ENCODE measurements at places on chromosomes 1 and 21.

DNA sequence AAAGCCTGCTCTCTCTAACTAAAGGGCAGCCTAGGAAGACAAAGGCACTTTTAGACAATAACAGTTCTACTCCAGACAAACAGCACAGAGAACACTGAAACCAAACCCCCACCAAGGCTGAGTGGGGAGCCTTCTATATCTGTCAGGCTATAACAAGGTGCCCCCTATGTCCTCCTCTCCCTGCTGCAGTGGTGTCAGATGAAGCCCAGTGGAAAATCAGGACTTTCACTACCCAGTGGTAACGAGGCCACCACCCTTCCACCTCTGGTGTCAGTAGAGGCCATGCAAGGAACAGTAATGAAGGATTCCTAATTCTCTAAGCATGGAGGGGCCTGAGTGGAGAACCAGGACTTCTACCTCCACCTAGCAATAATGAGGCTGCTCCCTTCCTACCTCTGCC, 83.7 kb downstream of the ZSWIM5 start:
- no peak for DNase-seq

GRCh38 chr1:61993331-61993961, 201.2 kb upstream of the L1TD1 start:
- DNase-seq = no peak

DNA sequence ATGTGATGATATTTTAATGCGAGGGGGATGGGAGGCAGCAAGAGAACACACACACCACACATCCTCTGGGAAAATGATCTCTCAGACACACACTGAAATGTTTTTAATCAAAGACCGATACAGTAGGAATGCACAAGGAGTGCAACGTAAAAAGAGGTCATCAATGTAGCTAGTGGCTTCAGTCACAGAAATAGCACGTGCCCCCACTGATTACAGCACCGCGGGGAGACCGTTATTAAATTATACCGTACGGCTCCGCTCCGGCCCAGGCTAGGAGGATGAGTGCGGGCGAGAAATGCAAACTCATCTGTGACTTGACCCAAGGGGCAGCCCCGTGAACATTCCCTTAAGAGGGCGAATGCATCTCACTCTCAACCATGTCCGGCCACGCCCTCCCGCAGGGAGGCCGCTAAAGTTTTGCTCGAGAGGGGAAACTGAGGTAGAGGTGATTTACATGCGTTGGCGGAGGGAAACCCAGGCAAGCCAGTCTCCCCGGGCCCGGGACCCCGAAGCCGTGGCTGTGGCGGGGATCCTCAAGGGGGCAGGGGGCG, 552 bp downstream of the UBR4 start:
- no peak for DNase-seq

DNA sequence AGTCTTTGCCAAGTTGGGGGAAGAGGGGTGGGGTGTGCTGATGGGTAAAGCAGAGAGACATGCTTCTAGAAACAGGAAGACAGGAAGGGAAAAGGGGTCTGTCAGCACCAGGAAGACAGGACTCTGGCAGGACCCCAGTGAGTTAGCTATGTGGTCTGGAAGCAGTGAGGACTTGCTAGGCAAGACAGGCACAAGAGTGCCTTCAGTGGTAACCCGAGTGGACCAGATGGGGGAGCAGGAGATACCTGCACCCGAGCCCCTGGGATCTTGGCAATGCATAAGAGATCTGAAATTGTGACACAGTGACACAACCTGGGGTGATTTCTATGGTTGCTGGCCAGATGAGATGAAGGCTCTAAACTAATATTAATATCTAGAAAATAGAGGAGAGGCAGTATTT, 7.0 kb downstream of the TLR5 start:
- DNase-seq = no peak

DNA sequence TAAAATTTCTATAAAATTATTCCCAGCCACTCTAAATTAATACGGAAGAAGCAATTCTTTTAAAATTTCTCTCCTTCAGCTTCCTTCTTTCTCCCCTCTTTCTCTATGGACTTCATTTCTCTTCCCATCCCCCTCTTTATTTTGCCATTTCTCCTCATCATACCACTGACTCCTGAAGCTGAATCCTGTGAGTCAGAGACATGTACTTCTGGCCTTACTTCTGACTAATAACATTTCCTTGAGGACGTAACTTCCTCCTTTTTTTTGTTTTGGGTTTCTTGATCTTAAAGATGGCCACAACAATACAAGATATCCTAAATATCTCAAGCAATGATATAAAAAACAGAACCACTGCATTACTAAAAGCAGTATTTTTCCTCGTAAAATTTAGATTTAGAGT, 63.6 kb upstream of the DENND1B start:
- no peak for DNase-seq

- no peak for DNase-seq
These were observed 54.8 kb upstream of the SYNC start for GRCh38 chr1:32757213-32757895.

DNA sequence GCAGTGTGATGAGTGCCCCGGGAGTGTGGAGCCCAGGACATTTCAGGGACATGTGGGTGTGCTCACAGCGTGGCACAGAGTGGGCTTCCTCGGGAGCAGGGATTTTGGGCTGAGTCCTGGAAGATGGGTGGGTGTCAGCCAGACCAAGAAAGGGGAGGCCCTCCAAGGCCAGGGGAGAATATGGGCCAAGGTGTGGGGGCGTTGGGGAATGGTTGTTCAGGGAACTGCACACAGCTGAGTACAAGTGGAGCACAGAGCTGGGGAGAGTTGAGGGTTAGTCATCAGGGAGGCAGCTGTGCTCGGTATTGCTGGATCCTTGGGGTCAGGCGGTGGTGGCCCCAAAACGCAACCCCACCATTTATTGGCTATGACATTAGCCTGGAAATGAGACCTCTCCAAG, 5.5 kb downstream of the POGK start:
- no peak for DNase-seq

DNA sequence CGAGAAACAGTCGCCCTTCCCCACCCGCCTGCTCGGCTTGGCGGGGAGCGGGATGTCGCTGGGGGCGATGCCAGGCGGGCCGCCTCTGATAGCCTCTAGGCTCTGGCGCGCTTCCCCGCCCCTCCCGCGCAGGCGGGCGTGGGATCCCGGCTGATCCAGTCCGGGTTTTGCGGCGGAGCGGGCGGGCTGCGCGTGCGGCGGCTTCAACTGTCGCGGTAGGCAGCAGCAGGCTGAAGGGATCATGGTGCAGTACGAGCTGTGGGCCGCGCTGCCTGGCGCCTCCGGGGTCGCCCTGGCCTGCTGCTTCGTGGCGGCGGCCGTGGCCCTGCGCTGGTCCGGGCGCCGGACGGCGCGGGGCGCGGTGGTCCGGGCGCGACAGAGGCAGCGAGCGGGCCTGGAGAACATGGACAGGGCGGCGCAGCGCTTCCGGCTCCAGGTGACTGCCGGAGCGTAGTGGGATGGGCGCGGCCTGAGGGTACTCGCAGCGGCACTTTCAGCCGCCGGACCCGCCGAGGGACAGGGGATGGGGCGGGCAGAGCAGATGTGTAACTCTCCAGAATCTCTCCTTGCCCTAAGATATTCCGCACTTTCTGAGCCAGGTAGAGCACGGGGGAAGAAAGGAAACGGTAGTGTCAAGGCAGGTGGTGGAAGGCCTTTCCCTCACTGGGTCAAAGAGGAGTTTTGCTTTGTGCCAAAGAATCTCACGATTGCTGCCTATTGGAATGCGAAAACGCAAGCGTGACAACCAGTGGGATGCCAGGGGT, at the start of gene FAAH:
Gene FAAH (plus strand): TSS at position 210 of the 764 bp plus-strand sequence. CDS start 32 bp downstream, at position 242.
- DNase-seq = peak; percentile 30

Measured in activated gamma-delta T cell treated with Interleukin-2 at 50 U/mL for 16 hours (primary cell).